Metanephros (tissue), 2 donors: ENCODE measurements at places on chromosomes 6 and 20. TPM values are rescaled to one million over a fixed set of nuclear protein-coding genes. Genes with fewer than 3 reads are reported as not detected.

TMEM244 gene
- total RNA-seq, result not detected

C6orf58 gene
- not detected for total RNA-seq

SEL1L2 gene
- not detected for total RNA-seq

NKX2-2 gene
- not detected for total RNA-seq

HCRTR2 gene
- total RNA-seq, result 0.76 TPM

SPATA25 gene
- total RNA-seq, result 4.7 TPM

MRPS18B gene
- 58.0 TPM for total RNA-seq

AGER gene
- 6.0 TPM for total RNA-seq

LIN28B gene
- total RNA-seq, result 0.18 TPM

KIAA1755 gene
- 4.2 TPM for total RNA-seq

RSPO4 gene
- 0.23 TPM for total RNA-seq

CLIC1 gene
- 227 TPM for total RNA-seq

COL19A1 gene
- 4.5 TPM for total RNA-seq

MDFI gene
- 45.7 TPM for total RNA-seq

LINC00237 gene
- not detected for total RNA-seq

ERVFRD-1 gene
- not detected for total RNA-seq

BAG2 gene
- total RNA-seq, result 4.0 TPM

TGM3 gene
- 0.70 TPM for total RNA-seq
